T-helper 2 cell treated with Interferon-gamma antibody and Interleukin-4, amounts not matched to agents 5 μg/mL and 100 μg/mL, for 36 hours (primary cell): ENCODE measurements at places on chromosomes 5 and 9.

DNA sequence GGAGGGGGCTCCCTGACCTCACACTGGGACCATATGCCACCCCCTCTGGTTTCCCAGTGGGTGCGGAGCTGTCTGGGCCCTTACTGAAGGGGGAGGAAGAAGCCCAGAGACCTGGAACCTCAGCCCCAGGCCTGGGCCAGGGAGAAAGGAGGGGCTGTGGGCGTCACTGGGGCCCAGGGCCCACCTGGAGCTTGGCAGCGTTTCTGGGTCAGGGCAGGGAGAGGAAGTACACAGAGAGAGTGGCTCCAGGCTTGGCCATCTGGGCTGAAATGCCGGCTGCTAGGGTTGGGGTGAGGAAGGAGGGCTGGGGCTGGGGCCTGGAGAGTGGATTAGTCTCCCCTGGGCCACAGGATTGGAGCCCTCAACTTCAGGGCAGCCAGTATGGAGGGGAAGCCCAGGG is 6.4 kb upstream of the DAB2IP start:
- DNase-seq: no peak

GRCh38 chr5:50445296-50445949 is 4.3 kb upstream of the EMB start:
- peak; percentile 27 for DNase-seq

DNA sequence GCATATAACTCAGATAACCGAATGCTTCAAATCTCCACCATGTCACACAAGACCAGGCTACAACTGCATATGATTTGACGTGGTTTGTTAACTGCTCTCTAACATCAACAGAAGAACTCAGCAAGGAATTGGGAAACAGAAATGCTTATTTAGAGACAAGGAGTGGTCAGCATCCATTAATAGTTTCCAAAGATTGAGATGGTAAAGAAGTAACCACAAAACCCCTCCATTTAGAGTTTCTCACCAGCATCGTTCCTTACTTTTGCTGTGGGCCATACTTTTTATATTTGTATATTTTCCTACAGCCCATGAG is 25.2 kb downstream of the DPYSL3 start:
- no peak for DNase-seq

- no peak for DNase-seq
Measured at GRCh38 chr9:120434532-120434931, 145.4 kb downstream of the CDK5RAP2 start.

DNA sequence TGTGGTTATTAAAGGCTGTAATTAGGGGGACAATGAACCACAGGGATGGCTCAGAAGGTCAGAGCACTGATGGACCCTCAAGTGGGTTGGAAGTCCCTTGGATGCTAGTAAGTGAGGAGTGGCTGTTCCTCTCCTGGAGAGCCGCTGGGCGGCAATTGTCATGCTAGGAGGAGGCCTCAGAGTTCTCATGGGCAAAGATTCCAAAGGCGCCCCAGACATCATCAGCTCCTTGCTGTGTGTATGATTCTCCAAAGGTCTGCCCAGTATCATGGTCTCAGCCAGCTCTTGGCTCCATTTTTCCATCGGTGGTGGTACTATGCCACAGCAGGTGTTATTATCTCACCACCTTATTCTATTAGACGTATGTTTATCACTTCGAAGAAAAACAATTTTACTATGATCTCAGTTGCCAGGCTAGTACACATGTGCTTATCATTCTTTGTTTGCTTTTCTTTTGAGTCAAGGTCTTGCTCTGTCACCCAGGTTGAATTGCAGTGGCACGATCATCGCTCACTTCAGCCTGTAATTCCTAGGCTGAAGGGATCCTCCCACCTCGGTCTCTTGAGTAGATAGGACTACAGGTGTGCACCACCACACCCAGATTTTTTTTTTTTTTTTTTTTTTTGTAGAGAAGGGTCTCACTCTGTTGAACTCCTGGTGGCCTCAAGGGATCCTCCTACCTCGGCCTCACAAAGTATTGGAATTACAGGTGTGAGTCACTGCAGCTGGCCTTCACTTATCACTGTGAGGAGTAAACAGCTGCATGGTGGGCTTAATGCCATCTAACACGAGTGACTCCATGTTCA is 46.8 kb downstream of the EXOSC2 start:
- DNase-seq: no peak

DNA sequence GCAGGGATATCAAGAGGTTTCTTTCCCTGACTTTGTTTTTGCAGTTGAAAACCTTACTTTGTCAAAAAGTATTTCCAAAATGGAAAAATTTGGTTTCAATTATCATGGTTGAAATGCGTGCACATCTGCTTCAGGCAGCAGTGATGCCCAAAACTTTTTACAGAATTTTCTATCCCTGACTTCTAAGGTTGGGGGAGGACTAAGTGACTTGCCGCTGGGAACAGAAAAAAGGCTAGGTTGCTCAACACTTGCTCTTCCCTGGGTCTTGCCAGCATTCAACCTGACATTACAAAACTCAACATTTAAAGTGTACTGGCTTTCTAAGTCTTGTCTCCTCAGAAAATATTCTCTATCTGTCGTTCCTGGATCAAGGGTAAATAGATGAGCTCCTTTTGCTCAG is 4.7 kb downstream of the KLHL3 start:
- no peak for DNase-seq

- no peak for DNase-seq
Measured at GRCh38 chr9:68961587-68961986, 52.3 kb downstream of the PRKACG start.

- no peak for DNase-seq
Measured at GRCh38 chr5:66655395-66656324, 59.5 kb downstream of the MAST4 start.

GRCh38 chr5:72510610-72511181 is 3.5 kb upstream of the ZNF366 start:
- DNase-seq: no peak
